Stimulated activated CD8-positive, alpha-beta memory T cell treated with anti-CD3 and anti-CD28 coated beads, Interleukin-4, amount 100 ng/mL, for 4 hours (primary cell): ENCODE measurements at places on chromosomes 3 and 15.

GRCh38 chr3:147615035-147615434 is 205.9 kb downstream of the ZIC1 start:
- DNase-seq = no peak

DNA sequence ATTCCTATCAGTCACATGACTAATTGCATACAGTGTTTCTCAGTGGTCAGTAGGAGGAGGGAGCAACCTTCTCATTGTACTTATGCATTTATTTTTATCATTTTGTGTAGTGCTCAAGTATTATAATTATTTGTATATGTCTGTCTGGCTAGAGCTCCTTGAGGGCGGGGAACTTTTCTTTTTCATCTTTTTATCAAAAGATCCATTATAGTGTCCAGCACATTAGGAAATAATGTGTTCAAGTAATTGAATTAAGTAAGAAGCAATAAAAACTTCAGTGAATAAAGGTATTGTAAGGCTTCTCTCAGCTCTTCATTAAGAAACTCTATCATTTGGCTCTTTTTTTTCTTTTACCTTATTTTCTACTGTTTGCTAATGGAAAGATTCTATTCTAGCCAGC is 18.8 kb downstream of the FGF7 start:
- no peak for DNase-seq

GRCh38 chr3:126194713-126195305 is 14.4 kb upstream of the ALDH1L1 start:
- no peak for DNase-seq

DNA sequence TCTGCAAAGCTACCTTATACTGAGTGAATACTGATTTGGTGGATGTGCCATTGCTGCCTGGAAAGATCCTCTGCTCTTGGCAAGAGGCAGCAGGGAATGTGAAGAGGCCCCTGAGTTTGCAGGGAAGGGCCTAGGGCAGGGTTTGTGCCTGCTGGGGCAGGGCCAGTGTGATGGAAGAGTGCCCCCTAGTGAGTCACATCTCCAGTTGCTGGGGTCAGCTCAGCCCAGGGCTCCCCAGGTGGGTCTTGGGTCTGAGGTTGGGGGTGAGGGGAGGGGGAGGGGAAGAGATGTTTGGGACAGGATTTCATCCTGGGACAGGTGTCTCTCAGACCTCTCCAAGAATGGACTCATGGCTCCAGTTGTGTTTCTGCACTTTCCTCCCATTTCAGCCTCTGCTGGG is 4.1 kb upstream of the AMOTL2 start:
- DNase-seq = no peak

- no peak for DNase-seq
These were observed 4.6 kb downstream of the SNUPN start for GRCh38 chr15:75620841-75621391.

DNA sequence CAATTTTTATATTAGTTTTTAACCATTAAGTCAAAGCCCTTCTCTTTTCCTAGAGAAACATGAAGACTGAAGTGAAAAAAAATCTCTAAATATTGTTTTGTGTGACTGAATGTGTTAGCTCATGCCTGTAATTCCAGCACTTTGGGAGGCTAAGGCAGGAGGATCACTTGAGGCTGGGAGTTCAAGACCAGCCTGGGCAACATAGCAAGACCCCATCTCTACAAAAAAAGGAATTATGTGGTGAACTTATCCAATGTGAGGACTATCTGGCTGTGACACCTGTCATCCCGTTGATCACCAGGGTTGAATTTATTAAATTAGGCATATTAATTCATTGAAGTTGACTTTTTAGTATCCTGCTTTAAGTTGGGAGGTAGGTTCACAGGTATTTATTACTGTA is 13.0 kb downstream of the SMC4 start:
- DNase-seq = no peak

DNA sequence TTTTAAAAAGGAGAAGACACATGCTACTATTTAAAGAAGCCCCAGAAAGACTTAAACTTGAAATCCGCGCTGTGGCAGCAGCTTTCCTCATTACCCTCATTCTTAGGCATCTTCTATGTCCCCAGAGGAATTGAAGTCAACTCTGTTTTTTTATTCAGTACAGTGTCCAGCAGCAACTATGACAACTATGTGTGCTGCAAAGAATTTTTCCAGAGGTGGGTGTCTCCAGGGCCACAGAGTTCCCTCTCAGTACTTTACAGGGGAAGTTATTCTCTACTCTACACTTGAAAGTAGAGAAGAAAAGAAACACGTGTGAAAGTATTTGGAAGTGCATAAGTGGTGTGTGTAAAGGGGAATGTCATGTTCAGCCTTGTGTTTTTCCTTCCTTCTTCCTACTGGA is 32.0 kb downstream of the GATM start:
- DNase-seq = no peak

DNA sequence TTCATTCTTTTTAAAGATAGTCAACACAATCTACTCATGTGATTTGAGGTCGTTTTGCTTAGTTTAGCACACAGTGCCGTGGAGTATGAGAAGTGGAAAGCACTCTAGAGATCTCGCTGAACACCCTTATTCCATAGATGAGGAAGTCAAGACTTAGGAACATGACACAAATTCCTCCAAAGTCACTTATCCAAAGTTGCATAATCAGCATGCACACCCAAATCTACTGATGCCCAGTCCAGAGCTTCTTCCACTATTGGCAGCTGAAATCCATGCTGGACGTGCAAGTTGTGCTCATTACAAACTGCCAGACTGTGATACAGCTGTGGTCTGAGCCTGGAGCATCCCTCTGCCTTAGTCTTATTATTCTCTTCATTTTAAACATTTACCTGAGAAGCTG is 83.5 kb upstream of the ZNF280D start:
- no peak for DNase-seq

DNA sequence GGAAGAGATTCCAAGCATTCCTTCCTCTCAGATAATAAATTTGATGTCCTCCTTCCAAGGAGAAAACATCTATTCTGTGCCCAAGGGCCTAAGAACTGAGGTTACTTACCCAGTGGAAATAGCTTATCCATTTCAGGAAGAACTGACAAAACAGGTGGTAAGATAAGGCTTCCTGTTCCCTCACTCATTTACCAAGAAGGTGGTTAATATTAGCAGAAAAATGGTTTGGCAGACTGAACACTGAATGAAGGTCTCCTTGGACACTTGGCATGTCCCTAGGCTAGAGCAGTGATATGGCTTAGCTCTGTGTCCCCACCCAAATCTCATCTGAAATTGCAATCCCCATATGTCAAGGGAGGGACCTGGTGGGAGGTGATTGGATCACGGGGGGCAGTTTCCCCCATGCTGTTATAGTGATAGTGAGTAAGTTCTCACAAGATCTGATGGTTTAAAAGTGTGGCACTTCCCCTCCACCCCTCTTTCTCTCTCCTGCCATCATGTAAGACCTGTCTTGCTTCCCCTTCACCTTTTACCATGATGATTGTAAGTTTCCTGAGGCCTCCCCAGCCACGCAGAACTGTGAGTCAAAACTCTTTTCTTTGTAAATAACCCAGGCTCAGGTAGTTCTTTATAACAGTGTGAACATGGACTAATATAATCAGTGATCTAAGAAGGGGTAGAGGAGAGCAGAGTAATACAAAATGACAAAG is 127.4 kb downstream of the ST8SIA2 start:
- no peak for DNase-seq

DNA sequence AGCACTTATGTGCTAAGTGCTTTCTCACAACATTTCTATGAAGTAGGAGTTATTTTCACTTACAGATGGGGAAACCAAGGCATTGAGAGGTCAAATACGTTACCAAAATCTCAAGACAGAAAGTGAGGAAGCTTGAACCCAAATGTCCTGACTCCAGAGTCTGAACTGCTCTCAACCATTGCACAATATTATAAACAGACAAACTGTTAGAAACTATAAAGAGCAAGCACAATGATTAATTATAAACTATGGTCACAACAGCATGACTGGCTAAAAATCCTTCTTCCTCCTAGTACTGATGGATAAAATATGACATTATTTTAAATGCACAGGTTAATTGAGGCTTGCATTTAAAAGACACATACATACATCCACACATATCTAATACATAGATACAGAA is 77.9 kb upstream of the ASB14 start:
- no peak for DNase-seq

- DNase-seq = no peak
These were observed 27.3 kb upstream of the UMPS start for GRCh38 chr3:124702950-124703349.

GRCh38 chr15:36491912-36492311 is 87.5 kb upstream of the CDIN1 start:
- DNase-seq = no peak

DNA sequence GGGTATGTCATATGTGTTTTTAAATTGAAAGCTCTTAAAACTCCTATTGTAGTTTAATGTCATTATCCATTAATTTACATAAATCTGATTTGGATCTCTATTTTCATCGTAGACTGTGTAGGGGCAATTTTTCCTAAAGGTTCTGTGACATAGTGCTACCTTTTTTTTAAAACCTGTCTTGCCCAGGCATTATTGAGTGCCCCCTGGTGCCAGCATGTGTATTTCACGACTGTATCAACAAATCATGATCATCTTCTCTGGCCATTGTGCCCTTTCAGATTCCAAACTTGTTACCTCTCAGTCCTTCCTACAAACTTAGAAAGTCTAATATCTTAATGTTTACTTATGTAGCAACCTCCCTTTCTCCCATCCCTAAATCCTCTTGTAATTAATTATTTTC is 97.2 kb upstream of the FLNB start:
- DNase-seq = no peak

- DNase-seq = no peak
These were observed 24.9 kb upstream of the GABRA5 start for GRCh38 chr15:26841941-26842340.

GRCh38 chr3:194208709-194209108 is 72.8 kb downstream of the HES1 start:
- DNase-seq = no peak

DNA sequence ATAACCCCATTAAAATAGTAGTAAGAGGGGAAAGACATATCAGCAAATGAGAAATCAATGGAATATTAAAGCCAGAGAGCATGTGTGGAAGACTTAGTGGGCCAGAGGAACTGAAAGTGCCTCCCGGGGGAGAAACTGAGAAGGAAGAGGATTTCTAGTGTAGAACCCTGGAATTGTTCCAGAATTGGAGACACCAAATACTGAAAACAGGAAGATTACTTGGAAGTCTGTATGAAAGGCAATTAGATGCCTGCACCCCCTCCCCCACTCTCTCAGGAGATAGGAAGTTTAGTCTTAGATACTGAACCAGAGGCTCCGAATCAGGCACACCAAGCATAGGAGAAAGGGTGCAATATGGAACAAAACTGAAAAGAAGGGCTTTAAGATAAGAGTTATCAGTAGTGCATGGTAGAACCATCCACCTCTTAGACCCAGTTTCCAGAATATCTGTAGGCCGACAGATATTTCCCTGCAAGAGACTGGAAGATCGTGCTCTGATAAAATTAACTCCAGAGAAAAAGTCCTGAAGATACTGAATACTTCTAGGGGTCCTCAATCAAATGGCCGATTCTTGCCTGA is 32.4 kb downstream of the KLHL18 start:
- DNase-seq = no peak

- DNase-seq = no peak
These were observed 28.6 kb downstream of the SLC27A2 start for GRCh38 chr15:50210462-50211157.

- no peak for DNase-seq
These were observed 53.0 kb upstream of the GYG1 start for GRCh38 chr3:148938306-148938705.

DNA sequence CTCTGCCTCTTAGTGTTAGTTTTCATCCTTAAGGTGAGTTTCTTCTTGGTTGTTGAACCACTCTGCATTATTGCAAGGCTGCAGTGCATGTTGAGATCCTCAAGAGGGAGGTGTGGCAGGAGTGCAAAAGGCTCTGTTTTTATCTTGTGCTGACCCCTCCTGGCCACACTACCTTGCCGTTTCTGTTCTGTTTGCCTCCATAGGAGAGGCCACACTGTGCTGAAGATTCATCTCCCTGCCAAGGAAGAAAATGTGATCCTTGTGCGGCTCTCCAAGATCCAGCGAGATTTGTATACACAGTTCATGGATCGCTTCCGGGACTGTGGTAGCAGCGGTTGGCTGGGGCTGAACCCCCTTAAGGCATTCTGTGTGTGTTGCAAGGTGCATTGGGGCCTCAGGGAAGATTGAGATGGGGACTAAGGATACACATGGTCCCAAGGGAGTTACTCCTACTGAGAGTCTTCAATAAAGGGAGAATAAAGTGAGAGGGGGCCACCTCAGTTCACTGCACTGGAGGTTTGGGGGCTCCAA is 33.0 kb upstream of the TEX264 start:
- no peak for DNase-seq

GRCh38 chr3:141557961-141558706 is 71.3 kb downstream of the RASA2 start:
- DNase-seq = no peak

- no peak for DNase-seq
These were observed 20.1 kb upstream of the DMXL2 start for GRCh38 chr15:51642696-51643095.

DNA sequence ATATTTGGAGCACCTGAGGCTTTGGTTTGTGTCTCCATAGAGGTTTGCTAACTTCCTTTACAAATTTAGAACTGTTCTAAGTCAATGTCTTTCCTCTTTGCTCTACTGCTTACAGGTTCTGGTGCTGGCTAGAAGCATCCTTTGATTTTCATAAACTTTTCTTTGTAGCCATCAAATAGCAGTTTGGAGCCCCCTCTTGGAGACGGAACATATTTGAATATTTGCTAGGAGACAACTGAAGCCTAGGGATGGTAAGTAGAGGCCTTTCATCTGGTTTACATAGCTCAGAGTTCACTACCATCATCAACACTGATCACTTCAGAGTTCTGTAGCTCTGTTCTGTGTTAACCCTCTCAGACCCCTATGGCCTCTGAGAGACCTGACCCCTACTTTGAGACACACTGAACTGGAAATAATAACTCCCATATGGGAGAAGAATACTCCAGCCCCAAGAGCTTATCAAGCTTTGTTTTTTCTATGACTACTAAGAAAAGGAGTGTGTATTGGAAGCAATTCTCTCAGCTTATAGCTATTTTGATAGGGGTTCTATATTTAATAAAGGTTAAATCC is 420.4 kb downstream of the EPHA3 start:
- DNase-seq = no peak

DNA sequence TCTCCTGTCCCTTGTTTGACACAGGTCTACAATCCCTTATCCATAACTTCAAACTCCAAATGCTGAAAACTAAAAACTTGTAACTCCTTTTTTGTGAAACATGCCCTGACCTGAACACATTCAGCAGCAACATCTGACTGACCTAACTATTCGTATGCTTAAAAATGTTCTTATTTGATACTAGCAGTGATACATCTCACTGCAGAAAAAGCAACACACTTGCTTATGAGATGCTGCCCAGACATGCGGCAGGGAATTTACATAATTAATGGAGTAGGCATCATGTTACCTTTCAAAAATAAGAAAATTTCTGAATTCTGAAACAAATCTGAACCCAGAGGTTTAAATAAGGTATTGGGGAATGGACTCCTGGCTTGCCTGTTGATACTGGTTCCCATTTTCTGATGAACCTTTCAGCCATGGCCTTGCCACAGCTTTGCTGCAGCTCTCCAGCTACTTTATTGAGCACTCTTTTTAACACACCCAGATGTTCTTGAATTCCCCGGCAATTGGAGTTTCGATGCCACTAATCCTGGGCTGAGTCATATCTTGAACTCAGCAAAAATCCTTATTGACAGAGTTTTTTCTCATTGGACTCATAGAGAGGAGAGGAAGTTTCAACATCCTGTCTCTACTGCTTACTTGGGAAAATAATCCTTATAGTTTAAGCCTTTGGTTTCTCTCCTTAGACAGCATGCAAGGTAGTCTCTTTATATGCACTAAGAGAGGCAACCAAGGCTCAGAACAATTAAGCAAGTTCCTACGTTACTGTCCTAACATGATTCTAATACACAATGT is 296.6 kb upstream of the LMCD1 start:
- no peak for DNase-seq

GRCh38 chr3:159620873-159621272 is 367.8 kb upstream of the IL12A start:
- DNase-seq = no peak
